Keratinocyte (primary cell): ENCODE measurements at places on chromosomes 6 and 20. TPM values are rescaled to one million over a fixed set of nuclear protein-coding genes. Genes with fewer than 3 reads are reported as not detected.

BNIP5 gene
- polyA plus RNA-seq: not detected in 3 replicates

HTR1E gene
- polyA plus RNA-seq: not detected in 3 replicates

MEP1A gene
- polyA plus RNA-seq: 0.05 to 0.07 TPM (median 0.06 TPM) in 3 replicates

CGA gene
- not detected in 3 replicates for polyA plus RNA-seq

ACTL10 gene
- 0.28 to 0.50 TPM (median 0.48 TPM) in 3 replicates for polyA plus RNA-seq

KCNQ5 gene
- polyA plus RNA-seq: 2.6 to 3.5 TPM (median 3.4 TPM) in 3 replicates

FHL5 gene
- not detected in 3 replicates for polyA plus RNA-seq

SLC44A4 gene
- 0.06 to 0.25 TPM (median 0.18 TPM) in 3 replicates for polyA plus RNA-seq

SPTLC3 gene
- polyA plus RNA-seq: 6.5 to 11.4 TPM (median 10.0 TPM) in 3 replicates

CALHM6 gene
- 0.47 to 0.59 TPM (median 0.51 TPM) in 3 replicates for polyA plus RNA-seq

ARFGEF2 gene
- 14.8 to 19.2 TPM (median 16.0 TPM) in 3 replicates for polyA plus RNA-seq

C6orf15 gene
- 0.08 to 0.35 TPM (median 0.30 TPM) in 3 replicates for polyA plus RNA-seq

SAMD3 gene
- polyA plus RNA-seq: 2.9 to 7.0 TPM (median 5.4 TPM) in 3 replicates

SAMD5 gene
- 0.56 to 1.2 TPM (median 0.79 TPM) in 3 replicates for polyA plus RNA-seq

PPP1R16B gene
- 0.19 TPM in 1 of 3 replicates, not detected in the others for polyA plus RNA-seq

FAM83C gene
- polyA plus RNA-seq: 12.4 to 23.0 TPM (median 12.6 TPM) in 3 replicates

PLTP gene
- 26.3 to 58.1 TPM (median 46.5 TPM) in 3 replicates for polyA plus RNA-seq

PKIB gene
- polyA plus RNA-seq: 4.4 to 8.7 TPM (median 5.8 TPM) in 3 replicates

KDM1B gene
- 29.5 to 32.7 TPM (median 30.6 TPM) in 3 replicates for polyA plus RNA-seq

RPP40 gene
- 9.7 to 12.4 TPM (median 11.7 TPM) in 3 replicates for polyA plus RNA-seq

CD40 gene
- polyA plus RNA-seq: 13.4 to 16.7 TPM (median 16.4 TPM) in 3 replicates

SLC22A3 gene
- 1.8 to 3.1 TPM (median 1.9 TPM) in 3 replicates for polyA plus RNA-seq

TDRD6 gene
- 0.01 to 0.25 TPM (median 0.23 TPM) in 3 replicates for polyA plus RNA-seq

JARID2 gene
- polyA plus RNA-seq: 10.2 to 18.9 TPM (median 11.0 TPM) in 3 replicates

LAMA4 gene
- 0.10 to 0.39 TPM (median 0.12 TPM) in 3 replicates for polyA plus RNA-seq

IL17A gene
- polyA plus RNA-seq: not detected in 3 replicates

SLC35D3 gene
- not detected in 3 replicates for polyA plus RNA-seq

PACSIN1 gene
- not detected in 3 replicates for polyA plus RNA-seq

DUSP15 gene
- polyA plus RNA-seq: not detected in 3 replicates
